NCI-H524 (cell line): ENCODE measurements at places on chromosomes 16 and 17.

DNA sequence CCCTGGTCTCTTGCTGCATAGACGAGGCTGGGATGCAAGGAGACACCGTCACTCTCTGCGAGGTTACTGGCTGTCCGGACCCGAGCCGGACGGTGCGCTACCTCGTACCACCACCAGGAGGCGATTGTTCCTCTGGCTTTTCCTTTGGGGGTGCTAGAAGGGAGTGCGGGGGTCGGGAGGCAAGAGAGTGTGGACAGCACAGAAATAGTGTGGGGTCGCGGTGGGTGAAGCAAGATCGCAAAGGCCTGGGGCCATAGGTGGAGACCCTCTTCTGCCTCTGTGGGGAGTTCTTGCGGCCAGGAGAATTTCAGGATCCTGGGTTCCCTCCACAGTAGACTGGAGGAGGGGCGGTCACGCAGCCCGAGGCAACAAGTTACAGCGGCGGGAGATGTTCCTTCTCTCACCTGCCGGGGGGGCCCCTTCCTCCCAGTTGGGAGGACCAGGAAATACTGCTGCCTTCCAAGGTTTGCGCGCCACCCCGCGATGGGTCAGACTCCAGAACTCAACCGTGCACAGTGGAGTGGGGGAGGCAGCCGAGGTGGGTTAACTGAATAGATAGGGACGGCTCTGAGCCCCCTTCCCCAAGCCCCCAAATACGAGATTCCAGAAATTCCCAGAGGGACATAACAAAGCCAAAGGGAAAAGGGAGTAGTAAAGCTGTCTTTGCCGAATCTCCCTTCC, 6.9 kb downstream of the PHOSPHO1 start:
- DNase-seq, result no peak

DNA sequence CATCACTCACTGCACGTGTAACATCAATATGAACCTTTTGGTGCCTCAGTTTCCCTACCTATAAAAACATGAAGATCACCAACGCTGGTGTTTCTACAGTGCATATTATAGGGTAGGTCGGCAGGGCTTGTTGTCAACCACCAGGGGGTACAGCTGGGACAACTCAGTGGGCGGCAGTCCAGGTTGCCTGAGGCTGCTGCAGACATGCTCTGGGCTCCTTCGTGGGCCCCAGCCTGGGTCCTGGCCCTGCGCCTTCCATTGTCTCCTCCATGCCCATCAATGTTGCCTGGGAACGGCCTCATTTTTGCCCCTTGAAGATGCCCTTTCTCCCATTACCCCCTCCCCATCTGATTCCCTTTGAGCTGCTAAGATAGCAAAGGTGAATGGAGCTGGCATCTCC, 89.8 kb downstream of the GSG1L start:
- DNase-seq, result no peak

DNA sequence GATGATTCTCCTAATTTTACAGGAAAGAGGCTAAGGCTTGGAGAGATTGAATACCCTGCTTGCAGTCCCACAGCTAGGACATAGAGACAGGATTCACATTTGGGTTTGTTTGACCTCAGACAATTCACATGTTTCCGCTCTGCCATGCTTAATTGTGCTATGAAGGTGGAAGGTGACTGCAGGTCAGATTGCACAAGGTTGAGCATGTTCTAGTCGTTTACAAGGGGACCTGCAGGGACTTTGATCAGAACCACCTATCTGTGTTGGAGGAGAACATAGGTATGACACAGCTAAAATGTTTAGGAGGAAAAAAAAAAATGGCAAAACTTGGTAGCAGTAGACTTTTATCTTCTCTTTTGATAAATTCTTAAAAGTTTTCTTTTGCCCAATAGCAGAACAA, 4.9 kb upstream of the ANKFN1 start:
- no peak for DNase-seq

DNA sequence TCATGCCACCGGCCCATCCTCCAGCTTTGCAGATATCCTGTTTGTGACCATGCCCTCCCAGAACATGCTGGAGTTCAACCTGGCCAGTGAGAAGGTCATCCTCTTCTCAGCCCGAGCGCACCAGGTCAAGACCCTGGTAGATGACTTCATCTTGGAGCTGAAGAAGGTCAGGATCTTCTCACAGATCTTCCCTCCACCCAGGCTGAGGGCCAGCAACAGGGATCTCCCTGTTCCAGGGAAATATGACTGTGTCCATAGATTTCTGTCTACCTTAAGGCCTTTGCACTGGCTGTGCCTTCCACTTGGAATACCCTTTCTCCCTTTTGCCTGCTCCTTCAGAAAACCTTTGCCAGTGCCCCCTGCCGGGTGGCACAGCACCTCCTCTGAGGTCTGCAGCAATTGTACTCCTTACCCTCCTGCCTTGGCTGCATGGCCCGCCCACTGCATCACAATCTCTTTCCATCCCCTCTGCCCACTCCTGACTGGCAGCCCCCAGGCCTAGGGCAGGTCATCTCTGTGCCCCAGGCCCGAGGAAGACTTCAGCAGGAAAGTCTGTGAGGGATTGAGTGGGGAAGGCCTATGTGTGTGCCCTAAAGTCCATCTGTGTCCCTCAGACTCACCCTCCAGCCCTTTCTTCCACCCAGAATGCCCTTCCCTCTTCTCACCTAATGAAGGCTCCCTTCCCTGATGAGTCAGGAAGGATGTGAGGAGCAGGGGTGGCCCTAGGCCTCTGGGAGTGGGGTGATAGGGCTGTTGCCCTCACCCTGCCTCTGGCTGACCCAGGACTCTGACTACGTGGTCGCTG, 27.3 kb upstream of the ALKBH5 start:
- DNase-seq, result no peak

- no peak for DNase-seq
Observed at GRCh38 chr17:48770954-48771353, 42.4 kb upstream of the HOXB13 start.

DNA sequence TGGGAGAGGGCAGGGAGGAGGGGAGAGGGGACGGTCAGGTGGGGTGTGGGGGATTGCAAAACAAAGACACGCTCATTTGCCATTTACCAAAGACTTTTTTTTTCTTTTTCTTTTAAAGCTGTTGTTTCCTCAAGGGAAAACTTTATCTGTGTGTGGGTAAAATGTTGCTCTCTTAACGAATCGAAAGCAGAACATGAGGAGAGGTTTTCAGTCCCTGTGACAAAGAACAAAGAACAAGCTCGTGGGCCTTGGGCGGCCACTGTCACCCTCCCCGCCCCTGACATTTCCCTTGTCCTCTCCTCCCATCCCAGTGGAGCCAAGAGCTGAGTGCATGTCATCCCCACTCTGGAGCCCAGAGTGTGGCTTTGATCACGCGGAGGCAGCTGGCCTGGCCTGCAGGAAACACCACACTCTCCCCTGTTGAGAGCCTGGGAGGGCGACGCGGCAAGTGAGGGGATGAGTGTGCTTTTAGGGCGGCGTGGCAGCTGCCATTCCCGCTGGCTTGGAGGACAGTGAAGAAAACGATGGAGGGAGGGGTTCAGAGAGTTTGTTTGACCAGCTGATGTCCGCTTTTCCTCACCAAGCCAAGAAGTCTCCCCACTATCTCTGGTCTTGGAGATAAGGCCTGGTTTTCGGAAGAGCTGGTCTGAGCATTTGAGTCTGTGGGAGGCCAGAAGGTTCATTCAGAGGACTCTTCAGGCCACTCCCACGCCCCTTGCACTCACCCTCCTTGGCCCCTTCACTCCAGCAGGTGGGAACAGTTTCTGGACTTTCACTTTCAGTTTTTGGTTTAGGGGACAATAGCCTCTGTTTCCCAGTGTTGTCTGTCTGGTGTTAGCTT, 11.4 kb downstream of the CCR7 start:
- DNase-seq, result no peak

- DNase-seq, result peak; percentile 19
Observed at GRCh38 chr17:35747540-35748017, 5.5 kb downstream of the GAS2L2 start.

DNA sequence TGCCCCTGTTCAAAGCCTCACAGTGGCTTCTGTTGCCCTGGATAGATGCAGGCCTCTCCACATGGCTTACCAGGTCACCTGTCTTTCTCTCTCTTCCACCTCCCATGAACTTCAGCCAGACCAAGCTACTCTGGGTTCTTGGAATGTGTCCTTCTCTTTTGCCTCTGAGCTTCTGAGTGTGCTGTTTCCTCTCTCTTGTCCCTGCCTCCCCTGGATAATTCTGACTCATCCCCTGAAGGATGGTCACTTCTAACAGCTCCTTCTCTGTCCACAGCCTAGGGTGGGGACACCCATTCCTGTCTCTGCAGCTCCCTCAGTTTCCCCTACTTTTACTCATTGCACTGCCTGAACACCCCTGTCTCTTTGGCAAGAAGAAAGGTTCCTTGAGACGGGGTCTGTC, 2.9 kb downstream of the GUCY2D start:
- no peak for DNase-seq

- DNase-seq, result no peak
Observed at GRCh38 chr17:72602517-72603419, 481.9 kb downstream of the SOX9 start.

- DNase-seq, result no peak
Observed at GRCh38 chr17:1076299-1076981, 79.5 kb downstream of the TIMM22 start.

- DNase-seq, result no peak
Observed at GRCh38 chr17:69486779-69487637, 72.5 kb downstream of the MAP2K6 start.

GRCh38 chr17:47663912-47664623, 14.3 kb downstream of the KPNB1 start:
- peak; percentile 26 for DNase-seq

DNA sequence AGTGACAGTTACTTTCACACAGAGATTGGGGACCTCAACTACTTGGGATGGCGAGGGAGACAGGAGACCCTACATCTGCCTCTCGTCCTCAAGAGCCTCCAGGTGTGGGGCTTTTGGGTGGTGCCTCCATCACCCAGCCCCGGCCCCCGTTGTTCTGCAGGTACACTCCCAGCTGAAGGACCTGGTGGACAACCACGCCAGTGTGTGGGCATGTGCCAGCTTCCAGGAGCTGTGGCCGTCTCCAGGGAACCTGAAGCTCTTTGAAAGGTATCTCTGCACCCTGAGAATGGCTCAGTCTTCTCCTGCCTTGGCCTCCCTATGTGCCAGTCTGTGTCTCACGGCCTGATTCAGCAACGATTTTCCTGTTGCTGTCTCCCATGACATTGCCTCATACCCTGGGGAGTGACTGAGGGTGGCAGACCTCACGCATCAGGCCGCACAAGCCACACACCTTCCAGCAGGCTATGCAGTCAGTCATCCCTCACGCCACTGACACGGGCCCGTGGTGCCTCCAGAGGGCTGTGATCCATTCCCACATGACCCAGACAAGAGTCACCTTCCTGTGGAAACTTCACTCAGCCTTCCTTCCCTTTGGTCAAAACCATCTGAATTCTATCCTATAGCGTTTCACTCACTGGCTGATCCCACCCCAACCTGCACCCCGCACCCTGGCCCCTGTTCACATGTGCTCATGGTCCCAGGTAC, 3.7 kb downstream of the CCNF start:
- no peak for DNase-seq

- no peak for DNase-seq
Observed at GRCh38 chr16:81140930-81141780, 45.0 kb upstream of the GCSH start.

GRCh38 chr16:79610771-79611170, 10.2 kb upstream of the MAF start:
- no peak for DNase-seq

DNA sequence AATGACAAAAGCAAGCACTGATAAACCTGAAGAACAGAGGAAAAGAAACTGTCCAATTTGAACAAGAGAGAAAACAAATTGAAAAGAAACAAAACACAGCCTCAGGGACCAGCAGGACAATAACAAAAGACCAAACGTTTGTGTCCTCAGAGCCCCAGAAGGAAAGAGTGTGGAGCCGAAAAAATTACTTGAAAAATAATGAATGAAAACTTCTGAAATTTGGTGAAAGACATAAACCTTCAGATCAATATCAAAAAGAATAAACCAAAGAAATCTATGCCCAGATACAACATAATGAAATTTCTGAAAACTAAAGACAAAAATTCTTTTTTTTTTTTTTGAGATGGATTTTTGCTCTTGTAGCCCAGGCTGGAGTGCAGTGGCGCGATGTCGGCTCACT, 45.6 kb downstream of the CCDC57 start:
- DNase-seq, result no peak

- no peak for DNase-seq
Observed at GRCh38 chr16:78494105-78494504, 394.7 kb downstream of the WWOX start.

DNA sequence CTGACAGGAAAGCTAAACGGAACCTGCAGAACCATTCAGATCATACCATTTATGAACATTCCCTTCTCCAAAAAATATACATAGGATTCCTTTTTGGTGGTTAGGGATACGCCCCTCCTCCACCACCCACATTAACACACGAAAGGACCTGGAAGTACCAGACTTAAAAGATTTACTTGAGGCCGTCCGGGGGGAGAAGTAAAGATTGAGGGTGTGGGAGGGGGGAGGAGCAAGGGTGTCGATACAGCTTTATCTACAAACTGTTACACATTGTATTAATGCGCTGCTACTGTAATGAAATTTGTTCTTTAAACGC, 537 bp downstream of the PALB2 start:
- peak; percentile 21 for DNase-seq

DNA sequence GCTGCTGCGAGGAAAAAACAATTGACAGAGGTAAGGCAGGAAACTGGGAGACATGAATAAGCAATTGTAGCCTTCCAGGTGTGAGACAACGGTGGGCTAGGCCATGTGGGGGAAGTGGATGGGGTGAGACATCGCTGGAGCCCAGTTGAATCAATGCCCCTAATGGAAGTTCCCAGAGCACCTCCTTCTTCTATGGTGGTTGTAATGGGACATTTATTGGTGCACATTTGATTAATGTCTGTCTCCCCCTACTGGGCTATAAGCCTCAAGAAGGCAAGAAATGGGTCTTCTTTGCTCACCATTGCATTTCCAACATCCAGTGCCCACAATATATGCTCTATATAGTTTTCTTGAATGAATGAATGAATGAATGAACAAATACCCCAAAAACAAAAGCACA, 22.7 kb upstream of the CD300E start:
- DNase-seq, result peak; percentile 87

- DNase-seq, result no peak
Observed at GRCh38 chr16:12405089-12405488, 398.6 kb downstream of the CPPED1 start.

DNA sequence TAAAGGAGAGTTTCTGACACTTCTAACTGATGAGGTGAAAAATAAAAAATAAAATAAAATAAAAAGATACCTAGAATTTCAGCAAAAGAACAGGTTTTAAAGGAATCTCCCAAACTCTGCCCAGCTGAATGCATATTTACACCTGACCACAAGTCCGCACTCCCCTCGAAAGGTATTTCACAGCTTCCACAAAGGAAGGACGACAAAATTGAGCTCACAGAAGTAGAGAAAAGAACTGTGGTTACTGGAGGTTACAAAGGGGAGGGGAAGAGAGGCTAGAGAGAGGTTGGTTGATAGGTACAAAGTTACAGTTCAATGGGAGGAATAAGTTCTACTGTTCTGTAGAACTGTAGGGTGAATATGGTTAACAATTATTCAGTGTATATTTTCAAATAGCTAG, 5.0 kb downstream of the LITAF start:
- DNase-seq, result no peak

GRCh38 chr16:62543516-62543915, 507.3 kb upstream of the CDH8 start:
- DNase-seq, result no peak

GRCh38 chr16:57266531-57267260, 17.8 kb downstream of the PLLP start:
- no peak for DNase-seq

GRCh38 chr16:81280393-81280792, 34.4 kb upstream of the GAN start:
- no peak for DNase-seq
